T follicular helper cell (primary cell): ENCODE measurements at places on chromosomes 13 and 19.

- DNase-seq = no peak
These were observed 242.8 kb downstream of the ENOX1 start for GRCh38 chr13:43544011-43544410.

GRCh38 chr13:112124141-112124540 is 57.2 kb downstream of the SOX1 start:
- DNase-seq = no peak

DNA sequence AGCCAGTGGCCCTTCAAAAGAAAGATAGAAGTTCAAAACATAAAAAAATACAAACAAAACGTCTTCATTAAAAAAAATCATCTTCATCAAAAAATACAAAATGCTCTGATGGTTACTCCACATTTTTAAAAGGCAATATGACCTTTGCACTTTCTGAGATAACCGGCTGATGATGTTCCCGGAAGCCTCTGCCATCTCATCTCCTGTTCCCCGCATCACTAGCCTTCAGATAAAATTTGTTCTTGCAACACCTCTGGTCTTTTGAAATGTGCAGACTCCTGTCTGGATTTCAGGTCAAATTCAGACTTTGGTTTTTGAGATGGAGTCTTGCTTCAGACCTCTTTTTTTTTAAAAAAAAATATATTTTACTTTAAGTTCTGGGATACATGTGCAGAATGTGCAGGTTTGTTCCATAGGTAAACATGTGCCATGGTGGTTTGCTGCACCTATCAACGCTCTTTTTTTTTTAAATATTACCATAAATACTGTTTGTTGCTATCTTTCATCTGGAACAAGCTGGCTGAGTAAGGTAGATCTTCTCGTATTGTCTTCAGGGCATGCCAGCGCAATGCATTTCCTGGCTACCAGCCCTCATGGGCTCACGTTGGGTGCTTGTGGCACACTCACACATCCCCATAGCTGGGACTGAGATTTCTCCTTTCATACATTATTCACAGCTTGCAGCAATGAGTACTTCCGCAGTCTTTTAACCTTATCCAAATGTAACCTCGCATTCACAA is 418.9 kb upstream of the ARGLU1 start:
- no peak for DNase-seq

- no peak for DNase-seq
These were observed 26.8 kb upstream of the ALOX5AP start for GRCh38 chr13:30708541-30708940.

- DNase-seq = no peak
These were observed 26.5 kb downstream of the RANBP3 start for GRCh38 chr19:5951338-5951861.

DNA sequence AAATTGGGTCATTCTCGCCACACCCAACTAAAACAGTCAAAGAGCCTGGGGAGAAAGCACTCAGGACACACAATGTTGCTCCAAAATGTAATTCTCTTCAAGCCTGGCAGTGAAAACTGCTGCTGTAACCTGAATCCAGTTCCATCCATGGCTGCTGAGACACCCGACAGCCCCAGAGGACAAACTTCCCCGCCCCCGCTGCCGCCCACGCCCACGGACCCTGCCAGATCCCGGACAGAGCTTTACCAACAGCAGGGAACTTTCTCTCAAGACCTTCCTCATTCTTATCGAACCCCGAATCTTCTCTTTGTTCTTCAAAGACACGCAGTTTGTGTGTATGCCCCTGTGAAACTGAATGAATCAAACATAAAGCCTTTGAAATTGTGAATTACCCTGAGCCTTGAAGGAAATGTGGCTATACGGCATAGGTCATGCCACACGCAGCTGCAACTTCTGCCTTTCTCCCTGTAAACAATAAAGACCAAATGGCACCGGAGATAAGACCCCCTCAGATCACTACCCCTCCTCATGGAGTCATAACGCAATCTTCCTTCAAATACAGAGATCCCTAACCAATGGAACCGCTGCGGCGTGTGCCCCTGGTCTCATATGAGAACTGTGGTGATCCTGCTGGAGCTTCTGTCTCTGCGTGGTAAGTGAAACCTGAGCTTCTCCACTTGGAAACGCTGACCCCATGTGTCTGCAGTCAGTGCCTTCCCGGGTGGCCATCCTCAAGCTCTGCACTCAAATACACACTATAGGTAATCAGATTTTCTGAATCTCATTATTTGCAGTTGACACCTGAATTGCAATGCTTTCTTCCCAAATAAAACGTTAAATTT is 4.8 kb upstream of the LAMP1 start:
- DNase-seq = no peak

- DNase-seq = no peak
These were observed 1.3 kb downstream of the SOX21 start for GRCh38 chr13:94710881-94711560.

- DNase-seq = no peak
These were observed 26.4 kb upstream of the ZNF431 start for GRCh38 chr19:21115430-21115829.

GRCh38 chr19:46205183-46205984 is 24.2 kb upstream of the IGFL1 start:
- DNase-seq = no peak

DNA sequence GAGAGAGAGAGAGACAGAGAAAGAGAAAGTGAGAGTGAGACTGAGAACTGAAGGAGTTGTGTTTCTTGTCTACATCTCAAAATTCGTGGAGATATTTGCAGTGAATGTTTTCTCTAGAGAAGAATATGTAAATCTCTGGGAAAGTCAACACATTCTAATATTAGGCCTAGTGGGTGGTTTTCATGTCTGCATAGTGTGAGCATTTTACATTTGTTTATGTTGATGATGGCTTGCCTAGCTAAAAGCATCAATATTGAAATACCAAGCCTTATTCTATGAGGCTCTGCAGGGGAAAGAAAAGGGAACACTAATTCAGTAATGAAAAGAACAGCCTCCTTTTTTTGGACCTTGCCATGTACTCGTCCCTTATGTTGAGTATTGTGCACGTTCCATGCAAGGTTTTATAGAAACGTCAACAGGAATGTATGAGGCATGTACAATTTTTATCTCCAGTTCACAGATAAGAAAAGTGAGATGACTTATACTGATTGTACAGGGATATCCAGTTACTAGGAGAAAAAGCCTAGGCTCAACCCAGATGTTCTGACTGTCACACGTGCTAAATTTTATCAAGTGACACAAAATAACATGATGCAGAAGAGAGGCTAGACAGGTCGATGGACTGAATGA is 1288.9 kb upstream of the SLC10A2 start:
- DNase-seq = no peak

DNA sequence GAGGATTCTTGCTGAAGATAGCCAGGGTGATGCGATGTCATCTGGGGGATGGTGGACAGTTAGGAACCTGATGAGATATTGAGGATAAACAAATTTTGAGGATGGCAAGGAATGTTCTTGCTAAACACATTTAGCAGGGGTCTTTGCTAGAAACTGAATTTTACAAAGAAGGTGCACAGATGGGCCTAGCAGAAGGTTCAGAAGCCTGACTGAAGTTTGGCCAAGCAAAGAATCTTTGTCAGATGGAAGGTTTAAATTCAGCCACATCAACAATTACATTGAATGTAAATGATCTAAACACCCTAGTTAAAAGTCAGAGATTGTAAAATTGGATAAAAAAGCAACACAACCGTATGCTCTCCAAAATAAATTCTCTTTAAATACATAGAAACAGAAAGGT is 68.8 kb downstream of the WASF3 start:
- DNase-seq = no peak

DNA sequence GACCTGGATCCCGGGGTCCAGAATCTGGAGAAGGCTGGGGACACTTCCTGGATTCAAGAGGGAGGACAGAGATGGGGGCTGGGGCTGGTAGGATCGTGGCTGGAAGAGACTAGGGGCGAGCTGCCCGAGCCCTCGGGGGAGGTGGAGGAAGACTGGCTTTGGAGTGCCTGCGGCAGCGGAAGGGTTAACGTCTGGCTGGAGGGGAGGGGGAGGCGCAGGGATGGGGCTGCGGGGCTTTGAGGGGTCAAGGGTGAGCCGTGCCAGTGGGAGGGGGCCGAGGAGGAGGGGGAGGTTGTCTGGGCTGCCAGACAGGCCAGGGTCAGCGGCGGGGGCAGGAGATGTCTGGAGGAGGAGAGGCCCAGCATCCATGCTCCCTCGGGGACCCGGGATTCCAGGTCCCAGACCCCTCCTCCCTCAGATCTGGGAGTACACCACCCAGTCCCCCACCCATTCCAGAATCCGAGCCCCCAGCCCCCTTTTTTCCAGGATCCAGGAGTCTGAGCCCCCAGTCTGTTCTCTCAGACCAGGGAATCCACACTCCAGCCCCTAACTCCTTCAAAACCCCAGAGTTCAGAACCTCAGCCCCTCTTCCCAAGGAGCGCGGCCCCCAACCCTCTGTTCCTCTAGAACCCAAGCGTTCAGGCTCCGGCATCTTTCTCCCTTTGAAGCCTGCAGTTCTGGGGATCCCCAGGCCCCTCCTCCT is 3.2 kb upstream of the SPACA6 start:
- no peak for DNase-seq

GRCh38 chr13:47433461-47434005 is 536.7 kb upstream of the HTR2A start:
- no peak for DNase-seq

DNA sequence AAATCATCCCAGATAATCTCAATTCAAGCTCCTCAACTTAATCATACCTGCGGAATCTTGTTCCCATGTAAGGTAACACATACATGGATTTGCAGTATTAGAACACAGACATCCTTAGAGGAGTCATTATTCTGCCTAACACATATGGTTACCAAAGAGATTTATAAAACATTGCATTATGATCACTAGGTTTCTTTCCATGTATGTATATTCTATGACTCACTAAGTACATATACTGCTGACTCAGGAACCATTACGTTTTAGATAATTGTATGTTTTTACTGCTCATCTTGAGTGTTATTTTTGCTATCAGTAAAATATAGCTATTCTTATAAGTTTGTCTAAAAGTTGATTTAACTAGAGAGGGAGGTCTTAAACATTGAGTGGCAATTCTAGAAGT is 182.9 kb downstream of the SLITRK6 start:
- no peak for DNase-seq
